ENCODE measurements at places on chromosomes 6 and 20. TPM values are rescaled to one million over a fixed set of nuclear protein-coding genes. Genes with fewer than 3 reads are reported as not detected.

Gene HFE
- total RNA-seq, result 1.0 TPM

Gene COL11A2
- total RNA-seq, result 1.0 TPM

Gene HCRTR2
- total RNA-seq, result not detected

Gene NMBR
- not detected for total RNA-seq

Gene IMPG1
- total RNA-seq, result not detected

Gene HMGN3
- total RNA-seq, result 39.8 TPM

Gene PTGIS
- 1.8 TPM for total RNA-seq

Gene ZNF391
- 2.8 TPM for total RNA-seq

Gene BPI
- not detected for total RNA-seq

Gene PRSS16
- total RNA-seq, result 2.4 TPM

Gene TAF11
- 27.2 TPM for total RNA-seq

Gene PI3
- total RNA-seq, result not detected

Gene ABT1
- total RNA-seq, result 22.7 TPM

Gene GPX6
- not detected for total RNA-seq

Gene OLIG3
- total RNA-seq, result not detected

Gene MROH8
- total RNA-seq, result 2.0 TPM

GRCh38 chr6:140871911-140872310, 1260.8 kb upstream of the GJE1 start:
- DNase-seq, result no peak
- H3K36me3 ChIP-seq, result no peaks in the 10 kb centered on the region
- H3K27ac ChIP-seq, result no peak overlapping the region
- H3K27me3 ChIP-seq, result no peaks in the 10 kb centered on the region

DNA sequence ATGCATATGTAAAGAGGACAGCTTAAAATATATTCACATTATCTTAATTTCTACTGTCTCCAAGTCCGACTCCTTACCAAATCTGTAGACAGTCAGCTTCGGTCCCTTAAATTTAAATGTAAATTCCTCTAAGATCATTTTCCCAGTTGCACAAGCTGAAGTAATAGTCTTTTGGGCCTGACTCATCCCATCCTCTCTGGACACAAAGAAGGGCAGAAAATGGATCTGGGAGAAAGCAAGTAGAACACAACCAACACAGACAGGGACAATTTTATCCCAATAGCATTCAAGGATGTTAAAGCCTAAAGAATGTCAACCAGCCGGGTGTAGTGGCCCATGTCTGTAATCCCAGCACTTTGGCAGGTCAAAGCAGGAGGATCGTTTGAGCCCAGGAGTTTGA, 228.3 kb downstream of the ARHGAP18 start:
- no peak overlapping the region for H3K27ac ChIP-seq
- DNase-seq, result no peak
- no peaks in the 10 kb centered on the region for H3K27me3 ChIP-seq
- H3K4me3 ChIP-seq, result no peak overlapping the region
- H3K4me1 ChIP-seq, result peaks cover 6% of the 10 kb centered on the region
- no peaks in the 10 kb centered on the region for H3K36me3 ChIP-seq

GRCh38 chr6:144155529-144155928, 5.2 kb downstream of the STX11 start:
- no peak overlapping the region for H3K4me3 ChIP-seq
- DNase-seq, result no peak
- peaks cover 54% of the 10 kb centered on the region for H3K4me1 ChIP-seq
- H3K36me3 ChIP-seq, result peaks cover 60% of the 10 kb centered on the region
- no peak overlapping the region for H3K27ac ChIP-seq
- H3K27me3 ChIP-seq, result no peaks in the 10 kb centered on the region

- no peaks in the 10 kb centered on the region for H3K4me1 ChIP-seq
- H3K36me3 ChIP-seq, result no peaks in the 10 kb centered on the region
- DNase-seq, result no peak
- no peak overlapping the region for H3K4me3 ChIP-seq
- no peaks in the 10 kb centered on the region for H3K27me3 ChIP-seq
These were observed 184.2 kb upstream of the BMP2 start for GRCh38 chr20:6583134-6583738.

- DNase-seq, result no peak
- peaks cover 4% of the 10 kb centered on the region for H3K4me1 ChIP-seq
- no peak overlapping the region for H3K4me3 ChIP-seq
- peaks cover 79% of the 10 kb centered on the region for H3K36me3 ChIP-seq
- no peaks in the 10 kb centered on the region for H3K27me3 ChIP-seq
These were observed 12.6 kb downstream of the MCM3 start for GRCh38 chr6:52271852-52272460.

DNA sequence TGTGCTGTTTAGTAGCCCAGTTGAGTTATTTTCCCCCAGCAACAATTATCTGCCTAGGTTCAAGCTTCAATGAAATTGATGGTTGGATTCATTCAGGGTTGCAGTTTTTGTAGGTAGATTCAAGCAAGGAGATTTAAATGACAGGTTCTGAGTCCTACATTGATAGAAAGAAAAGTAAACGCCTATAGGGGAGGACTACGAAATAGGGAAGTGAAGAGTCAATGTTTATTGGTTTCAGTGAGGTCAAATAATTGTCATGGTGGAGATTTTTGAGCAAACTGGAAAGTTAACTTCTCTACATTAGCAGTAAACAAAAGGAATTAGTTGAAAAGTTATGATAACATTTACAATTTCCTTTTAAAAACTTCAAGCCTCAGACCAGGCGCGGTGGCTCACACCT, 734 bp upstream of the WFDC13 start:
- H3K27me3 ChIP-seq, result peaks cover 16% of the 10 kb centered on the region
- no peaks in the 10 kb centered on the region for H3K36me3 ChIP-seq
- DNase-seq, result no peak
- H3K4me3 ChIP-seq, result no peak overlapping the region
- H3K27ac ChIP-seq, result no peak overlapping the region

DNA sequence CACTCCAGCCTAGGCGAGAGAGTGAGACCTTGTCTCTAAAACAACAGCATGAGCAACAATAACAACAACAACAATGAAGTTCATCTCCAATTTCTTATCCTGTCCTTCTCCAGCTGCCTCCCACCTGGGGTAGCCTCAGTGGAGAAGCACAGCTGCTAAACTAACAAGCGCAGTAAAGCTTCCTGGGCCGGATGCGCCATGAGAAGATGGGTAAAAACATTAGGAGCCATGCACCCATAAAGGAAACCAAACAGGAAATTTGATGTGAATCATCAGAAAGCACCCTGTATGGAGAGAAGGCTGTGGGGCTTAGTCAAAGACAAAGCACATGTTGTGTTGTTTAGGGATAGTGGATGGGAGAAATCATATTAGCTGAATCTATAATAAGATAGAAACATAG, 61.1 kb upstream of the CCN6 start:
- peak; percentile 73 for DNase-seq
- H3K36me3 ChIP-seq, result no peaks in the 10 kb centered on the region
- H3K4me3 ChIP-seq, result peak overlapping the region; percentile 28
- H3K27me3 ChIP-seq, result no peaks in the 10 kb centered on the region

DNA sequence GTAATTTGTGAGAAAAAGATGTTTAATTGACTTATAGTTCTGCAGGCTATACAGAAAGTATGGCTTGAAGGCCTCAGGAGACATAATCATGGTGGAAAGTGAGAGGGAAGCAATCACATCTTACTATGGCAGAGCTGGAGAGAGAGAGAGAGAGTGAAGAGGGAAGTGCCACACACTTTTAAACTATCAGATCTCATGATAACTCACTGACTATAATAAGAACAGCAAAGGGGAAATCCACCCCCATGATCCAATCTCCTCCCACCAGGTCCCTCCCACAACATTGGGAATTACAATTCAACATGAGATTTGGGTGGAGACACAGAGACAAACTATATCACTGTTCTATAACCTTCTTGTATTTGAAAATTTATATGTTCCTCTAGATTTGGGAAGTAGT, 117.2 kb upstream of the BMP5 start:
- no peak for DNase-seq
- H3K27me3 ChIP-seq, result no peaks in the 10 kb centered on the region
- no peaks in the 10 kb centered on the region for H3K36me3 ChIP-seq

- H3K27ac ChIP-seq, result no peak overlapping the region
- no peaks in the 10 kb centered on the region for H3K36me3 ChIP-seq
- DNase-seq, result no peak
These were observed 471.3 kb upstream of the NRSN1 start for GRCh38 chr6:23654745-23655144.

- H3K27ac ChIP-seq, result no peak overlapping the region
- no peak overlapping the region for H3K4me3 ChIP-seq
- no peaks in the 10 kb centered on the region for H3K4me1 ChIP-seq
- no peak for DNase-seq
These were observed 423.4 kb upstream of the IMPG1 start for GRCh38 chr6:76495909-76496308.

DNA sequence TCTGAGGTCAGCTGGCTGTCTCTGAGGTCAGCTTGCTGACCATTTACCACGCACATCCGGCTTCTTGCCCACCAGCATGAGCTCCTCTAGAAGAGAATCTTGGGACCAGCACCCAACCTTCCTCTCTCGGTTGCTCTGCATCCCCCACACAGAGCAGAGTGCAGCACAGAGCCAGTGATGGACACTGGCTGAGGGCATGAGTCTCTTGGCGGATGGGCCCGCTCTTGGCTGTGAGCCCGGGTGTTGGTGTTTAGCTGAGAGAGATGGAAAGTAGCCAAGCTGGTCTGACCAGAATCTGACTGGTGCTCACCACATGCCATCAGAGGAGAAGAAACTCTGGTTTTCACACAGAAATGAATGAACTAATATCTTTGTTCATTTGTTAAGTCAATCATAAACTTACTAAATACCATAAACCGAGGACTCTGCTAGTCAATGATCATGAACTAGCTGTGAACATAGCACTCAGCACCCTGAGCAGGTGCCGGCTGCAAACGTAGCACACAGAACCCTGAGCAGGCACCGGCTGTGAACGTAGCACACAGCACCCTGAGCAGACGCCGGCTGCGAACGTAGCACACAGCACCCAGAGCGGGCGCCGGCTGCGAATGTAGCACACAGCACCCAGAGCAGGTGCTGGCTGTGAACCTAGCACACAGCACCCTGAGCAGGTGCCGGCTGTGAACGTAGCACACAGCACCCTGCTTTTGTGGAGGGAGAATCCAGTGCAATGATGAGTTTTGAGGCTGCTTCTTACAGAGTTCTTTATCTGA, 10.4 kb upstream of the THBS2 start:
- H3K27ac ChIP-seq, result no peak overlapping the region
- no peak for DNase-seq
- no peaks in the 10 kb centered on the region for H3K36me3 ChIP-seq
- H3K4me3 ChIP-seq, result no peak overlapping the region

DNA sequence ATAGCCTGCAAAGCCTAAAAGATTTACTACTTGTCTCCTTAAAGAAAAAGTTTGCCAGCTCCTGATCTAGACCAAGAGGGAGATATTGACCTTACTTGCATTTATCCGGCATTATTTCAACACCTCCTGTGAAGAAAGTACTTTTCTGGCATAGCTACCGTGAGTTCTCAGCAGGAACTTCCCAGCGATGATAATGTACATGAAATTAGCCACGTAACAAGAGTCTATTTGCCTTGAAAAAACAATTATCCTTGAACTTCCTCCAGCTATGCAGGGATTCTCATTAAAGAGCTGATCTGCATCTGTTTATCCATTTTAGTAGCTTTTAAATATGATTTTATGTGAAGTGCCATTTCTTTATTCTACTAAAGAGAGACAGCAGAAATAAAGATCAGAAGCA, 41.7 kb downstream of the ALDH5A1 start:
- H3K36me3 ChIP-seq, result peaks cover 9% of the 10 kb centered on the region
- no peak overlapping the region for H3K4me3 ChIP-seq
- DNase-seq, result no peak
- no peaks in the 10 kb centered on the region for H3K4me1 ChIP-seq
- no peak overlapping the region for H3K27ac ChIP-seq

- H3K36me3 ChIP-seq, result no peaks in the 10 kb centered on the region
- DNase-seq, result no peak
- peaks cover 12% of the 10 kb centered on the region for H3K27me3 ChIP-seq
These were observed 32.5 kb upstream of the DACT2 start for GRCh38 chr6:168352096-168352495.

- no peak overlapping the region for H3K27ac ChIP-seq
- no peaks in the 10 kb centered on the region for H3K27me3 ChIP-seq
- no peak overlapping the region for H3K4me3 ChIP-seq
- no peak for DNase-seq
- H3K36me3 ChIP-seq, result peaks cover 23% of the 10 kb centered on the region
These were observed 3.1 kb downstream of the B3GALT4 start for GRCh38 chr6:33279971-33280511.

- H3K4me3 ChIP-seq, result peak within 1 kb of the TSS; percentile 68
- DNase-seq, result no peak
- H3K27ac ChIP-seq, result no peak within 1 kb of the TSS
- no peaks in the 10 kb centered on the region for H3K36me3 ChIP-seq
- peaks cover 46% of the 10 kb centered on the region for H3K27me3 ChIP-seq
These were observed at the start of gene PPP1R3G for GRCh38 chr6:5084781-5085647. PPP1R3G (plus strand) TSS chr6:5085341; CDS start chr6:5085486, 145 bp downstream.

- peaks cover 10% of the 10 kb centered on the region for H3K4me1 ChIP-seq
- peaks cover 1% of the 10 kb centered on the region for H3K27me3 ChIP-seq
- no peak for DNase-seq
- no peak overlapping the region for H3K27ac ChIP-seq
These were observed 3.8 kb upstream of the RNF146 start for GRCh38 chr6:127262896-127263295.

GRCh38 chr6:116287689-116288282, 8.1 kb upstream of the TSPYL1 start:
- no peak overlapping the region for H3K4me3 ChIP-seq
- no peaks in the 10 kb centered on the region for H3K4me1 ChIP-seq
- no peak overlapping the region for H3K27ac ChIP-seq
- no peak for DNase-seq
- H3K27me3 ChIP-seq, result no peaks in the 10 kb centered on the region

- no peak for DNase-seq
- peaks cover 3% of the 10 kb centered on the region for H3K4me1 ChIP-seq
- no peaks in the 10 kb centered on the region for H3K36me3 ChIP-seq
- H3K4me3 ChIP-seq, result no peak overlapping the region
- H3K27ac ChIP-seq, result no peak overlapping the region
- no peaks in the 10 kb centered on the region for H3K27me3 ChIP-seq
These were observed 54.7 kb downstream of the FGD2 start for GRCh38 chr6:37060195-37060559.

GRCh38 chr20:34971561-34972235, 16.0 kb downstream of the MYH7B start:
- H3K27me3 ChIP-seq, result no peaks in the 10 kb centered on the region
- DNase-seq, result no peak
- no peak overlapping the region for H3K4me3 ChIP-seq
- H3K36me3 ChIP-seq, result no peaks in the 10 kb centered on the region
- H3K4me1 ChIP-seq, result no peaks in the 10 kb centered on the region

DNA sequence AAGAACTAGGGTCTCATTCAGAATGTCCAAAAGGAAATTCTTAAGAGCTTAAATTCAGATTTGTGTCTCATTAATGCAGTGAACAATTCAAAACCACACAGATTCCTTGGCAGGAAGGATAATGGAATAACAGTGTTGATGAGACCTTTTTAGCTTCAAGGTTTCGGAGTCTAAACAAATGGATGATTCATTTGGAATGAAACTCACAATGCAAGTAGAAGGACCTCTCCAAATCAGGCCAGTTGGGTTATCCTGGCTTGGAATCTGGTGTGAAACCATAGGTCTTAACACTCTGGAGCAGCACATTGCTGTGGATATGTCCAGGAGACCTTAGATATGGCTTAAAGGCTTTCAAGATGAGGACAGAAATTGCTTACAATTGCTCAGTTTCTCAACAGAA, 44.9 kb downstream of the KCTD20 start:
- H3K27ac ChIP-seq, result no peak overlapping the region
- no peaks in the 10 kb centered on the region for H3K27me3 ChIP-seq
- H3K36me3 ChIP-seq, result peaks cover 52% of the 10 kb centered on the region
- H3K4me1 ChIP-seq, result peaks cover 7% of the 10 kb centered on the region
- H3K4me3 ChIP-seq, result no peak overlapping the region
- DNase-seq, result no peak

All from activated CD4-positive, alpha-beta memory T cell treated with anti-CD3 and anti-CD28 coated beads for 36 hours (primary cell).